ENCODE measurements at places on chromosomes 5 and 9. TPM values are rescaled to one million over a fixed set of nuclear protein-coding genes. Genes with fewer than 3 reads are reported as not detected.

OTP gene
- not detected for total RNA-seq

NUTM2F gene
- total RNA-seq, result not detected

ARL14EPL gene
- not detected for total RNA-seq

SHISAL2B gene
- total RNA-seq, result not detected

AJM1 gene
- total RNA-seq, result 1.6 TPM

STX17 gene
- total RNA-seq, result 21.8 TPM

DIPK1B gene
- total RNA-seq, result 2.2 TPM

DRD1 gene
- total RNA-seq, result under 0.01 TPM

MEIKIN gene
- total RNA-seq, result not detected

C5orf46 gene
- total RNA-seq, result not detected

BHMT2 gene
- total RNA-seq, result 6.4 TPM

EXOC3 gene
- total RNA-seq, result 64.5 TPM

SLC23A1 gene
- total RNA-seq, result not detected

CRAT gene
- 63.4 TPM for total RNA-seq

DBH gene
- not detected for total RNA-seq

NUTM2G gene
- total RNA-seq, result not detected

IFNW1 gene
- not detected for total RNA-seq

SLC6A7 gene
- not detected for total RNA-seq

PAEP gene
- total RNA-seq, result not detected

ACOT12 gene
- 2.2 TPM for total RNA-seq

GRXCR2 gene
- not detected for total RNA-seq
